CD4-positive, alpha-beta T cell treated with Interleukin-1 beta for 1 hour (primary cell): ENCODE measurements at places on chromosomes 16 and 17.

DNA sequence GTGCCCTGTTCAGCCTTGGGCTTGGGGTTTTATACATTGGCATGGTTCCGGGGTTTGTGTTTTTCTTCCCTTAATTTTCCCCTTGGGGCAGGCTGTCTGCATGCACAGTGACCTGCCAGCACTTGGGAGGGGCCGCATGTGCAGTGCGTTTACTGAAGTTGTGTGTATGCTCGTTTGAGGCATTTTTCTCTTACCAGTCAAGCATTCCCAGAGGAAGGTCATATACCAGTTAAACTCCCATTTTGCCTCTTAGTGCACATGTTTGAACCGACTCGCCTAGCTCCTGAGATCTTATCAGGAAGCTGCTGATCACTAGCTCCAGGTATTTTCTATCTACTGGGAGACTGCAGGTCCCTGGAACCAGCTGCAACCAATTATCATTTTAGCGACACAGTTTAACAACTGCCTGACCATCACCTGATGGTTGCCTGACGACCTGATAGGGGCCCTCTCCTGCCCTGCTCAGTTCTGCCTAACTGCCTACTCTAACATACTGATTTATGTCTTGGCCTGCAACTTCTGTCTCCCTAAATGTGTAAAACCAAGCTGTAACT lies 51.4 kb downstream of the MFSD11 start:
- DNase-seq, result no peak

GRCh38 chr17:50481648-50482047 lies 3.0 kb downstream of the RSAD1 start:
- DNase-seq, result no peak

DNA sequence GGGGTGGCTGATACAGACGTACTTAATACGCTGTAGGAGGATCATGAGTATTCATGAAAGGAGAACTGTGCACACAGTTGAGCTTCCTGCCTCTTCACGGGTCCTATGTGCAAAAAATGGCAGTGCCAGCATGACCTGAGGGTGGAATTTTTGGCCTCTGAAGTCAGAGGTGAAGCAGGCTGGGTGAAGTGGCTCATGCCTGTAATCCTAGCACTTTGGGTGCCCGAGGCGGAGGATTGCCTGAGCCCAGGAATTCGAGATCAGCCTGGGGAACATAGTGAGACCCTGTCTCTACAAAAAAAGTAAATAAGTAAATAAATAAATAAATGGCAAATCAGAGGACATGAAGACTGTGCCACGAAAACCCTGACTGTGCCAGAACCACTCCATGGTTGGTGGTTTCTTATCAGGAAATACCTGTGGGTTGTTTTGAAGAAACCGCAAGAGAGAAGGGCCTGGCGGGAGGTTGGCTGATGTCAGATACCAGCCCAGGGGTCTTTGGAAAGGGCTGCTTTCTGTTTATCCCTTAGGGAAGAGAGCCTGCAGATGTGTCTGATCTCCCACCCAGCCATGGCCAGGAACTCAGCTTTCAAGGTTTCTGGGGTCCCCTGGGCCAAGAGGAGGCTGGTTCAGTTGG lies 3.4 kb downstream of the ASPSCR1 start:
- DNase-seq, result no peak

- no peak for DNase-seq
Observed at GRCh38 chr17:30376621-30377452, 1.9 kb upstream of the CPD start.

GRCh38 chr16:68744744-68745280 lies 7.7 kb downstream of the CDH1 start:
- no peak for DNase-seq
